Glomerular endothelial cell (primary cell): ENCODE measurements at places on chromosomes 1 and 21.

GRCh38 chr1:218259800-218260199, 25.3 kb upstream of the RRP15 start:
- no peak for DNase-seq

- no peak for DNase-seq
These were observed 359.9 kb downstream of the HLX start for GRCh38 chr1:221239181-221239580.

DNA sequence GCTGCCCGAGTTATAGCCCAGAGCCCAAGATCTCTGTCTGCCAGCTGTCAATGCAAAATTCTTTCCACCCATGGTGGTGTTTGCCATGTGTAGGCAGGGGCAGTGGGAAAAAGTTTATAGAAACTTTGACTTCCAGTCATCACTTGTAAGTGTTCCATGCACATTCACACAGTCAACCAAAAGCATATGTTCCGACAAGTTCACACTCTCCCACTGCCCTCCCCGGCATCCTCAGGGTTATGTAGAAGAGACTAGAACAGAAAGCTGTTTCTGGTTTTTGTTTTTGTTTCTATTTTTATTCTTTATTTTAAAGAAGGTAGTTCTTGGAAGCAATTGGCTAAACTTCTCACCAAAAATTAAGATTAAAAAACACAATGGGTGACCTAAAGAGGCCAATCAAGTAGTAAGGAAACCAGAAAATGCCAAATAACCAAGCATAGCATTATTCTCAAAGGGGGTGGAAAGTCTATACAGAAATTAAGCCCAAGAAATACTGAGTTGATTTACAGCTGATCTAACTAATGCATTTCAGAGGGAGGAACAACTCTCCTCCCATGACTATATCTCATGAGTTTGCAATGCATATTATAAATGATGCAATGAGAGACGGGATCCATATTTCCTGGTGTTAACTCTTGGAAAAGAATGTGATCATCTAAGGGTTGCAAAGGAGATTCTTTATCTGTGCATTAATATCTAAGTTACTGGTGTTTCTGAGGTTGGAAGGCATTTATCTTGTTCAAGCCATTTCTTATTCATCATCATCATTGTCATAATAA, 91.5 kb upstream of the ETS2 start:
- DNase-seq = no peak

- no peak for DNase-seq
These were observed 117.3 kb downstream of the PGBD5 start for GRCh38 chr1:230308821-230309220.

DNA sequence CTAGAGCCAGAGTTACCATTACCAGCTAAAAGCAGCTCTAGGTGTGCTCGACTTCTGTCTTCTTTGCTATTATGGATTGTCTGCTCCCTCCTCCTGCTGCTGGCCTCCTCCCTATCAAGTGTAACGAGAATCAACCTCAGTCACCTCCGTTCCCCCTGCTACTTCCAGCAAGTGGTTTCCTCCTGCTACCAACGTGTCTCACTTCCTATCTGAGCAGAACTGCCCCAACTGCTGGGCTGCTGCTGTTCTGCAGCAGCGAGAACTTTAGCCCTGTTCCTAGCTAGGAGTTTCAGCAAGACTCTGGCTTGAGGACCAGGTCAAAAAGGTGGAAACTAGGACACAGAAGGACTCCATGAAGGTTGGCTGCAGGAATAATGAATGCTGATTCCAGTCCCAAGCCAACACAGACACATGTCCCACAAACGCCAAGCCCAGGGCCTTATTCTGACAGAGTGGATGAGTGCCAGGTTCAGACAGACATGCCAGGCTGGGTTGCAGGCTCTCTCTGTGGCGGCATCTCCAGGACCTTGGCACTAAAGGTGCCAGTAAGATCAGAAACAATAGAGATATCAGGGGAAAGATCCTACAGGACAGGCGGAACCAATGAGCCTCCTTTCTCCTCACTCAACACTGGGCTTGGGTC, 46.9 kb downstream of the CD34 start:
- DNase-seq = no peak

DNA sequence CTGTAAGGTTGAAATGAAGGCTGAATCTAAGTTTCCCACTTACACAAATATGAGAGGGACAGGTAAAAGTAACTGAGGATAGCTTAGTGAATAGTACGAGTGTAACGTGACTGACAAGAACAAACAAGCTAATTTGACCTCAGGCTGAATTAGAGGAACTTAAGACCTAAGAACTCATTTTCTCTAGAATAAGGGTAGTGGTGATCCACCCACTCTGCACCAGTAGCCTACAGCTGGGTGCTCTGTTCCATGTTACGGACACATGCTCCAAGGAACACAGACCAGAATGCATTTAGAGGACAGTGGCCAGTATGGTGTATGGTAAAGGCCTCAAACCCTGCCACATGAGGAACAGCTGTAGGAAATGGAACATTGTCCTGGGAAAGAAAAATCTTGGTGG, 14.9 kb upstream of the TMEM9 start:
- no peak for DNase-seq

- DNase-seq = no peak
These were observed 10.1 kb downstream of the EXTL1 start for GRCh38 chr1:26031611-26032220.

- no peak for DNase-seq
These were observed 1.9 kb downstream of the GBP1 start for GRCh38 chr1:89063094-89063493.

- DNase-seq = no peak
These were observed 400.0 kb downstream of the MATN1 start for GRCh38 chr1:30323352-30323751.

GRCh38 chr1:241647658-241648057, 4.4 kb upstream of the WDR64 start:
- DNase-seq = no peak

GRCh38 chr1:178530037-178530402, 17.1 kb downstream of the TEX35 start:
- DNase-seq = no peak

- DNase-seq = no peak
These were observed 6.3 kb downstream of the CLDN8 start for GRCh38 chr21:30209601-30210000.

DNA sequence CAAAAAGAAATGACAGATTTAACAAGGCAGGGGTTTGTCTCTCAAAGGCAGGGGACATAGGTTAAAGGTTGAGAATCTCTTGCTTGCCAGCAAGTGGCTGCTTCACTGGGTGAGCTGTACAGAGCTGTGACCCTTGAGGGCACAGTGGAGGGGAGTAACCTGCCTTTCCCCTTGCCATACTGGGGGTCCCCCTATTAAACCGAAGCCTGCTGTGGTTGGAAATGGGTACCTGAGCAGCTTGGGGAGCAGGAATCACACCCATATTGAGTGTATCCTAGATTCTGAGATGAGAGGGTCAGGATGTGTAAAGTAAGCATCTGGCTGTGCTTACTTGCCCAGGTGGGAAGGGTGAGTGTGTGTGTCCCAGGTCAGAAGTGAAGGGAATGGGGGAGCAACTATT, 31.8 kb downstream of the WNT4 start:
- no peak for DNase-seq

- DNase-seq = no peak
These were observed 1.6 kb upstream of the TAS1R2 start for GRCh38 chr1:18861082-18861481.

- DNase-seq = no peak
These were observed 17.3 kb upstream of the FMN2 start for GRCh38 chr1:240074422-240074821.

GRCh38 chr1:7786795-7787194, 2.7 kb downstream of the PER3 start:
- DNase-seq = no peak
